Upper lobe of left lung (tissue), 6 donors: ENCODE measurements at places on chromosomes 12 and 14. TPM values are rescaled to one million over a fixed set of nuclear protein-coding genes. Genes with fewer than 3 reads are reported as not detected.
A peak's percentile ranks its signal among the peaks of the same experiment; 100 is the strongest.

- DNase-seq = no peak
Measured at GRCh38 chr12:91347481-91348214, 165.0 kb upstream of the DCN start.

The GDF3 gene
- total RNA-seq = not detected

DNA sequence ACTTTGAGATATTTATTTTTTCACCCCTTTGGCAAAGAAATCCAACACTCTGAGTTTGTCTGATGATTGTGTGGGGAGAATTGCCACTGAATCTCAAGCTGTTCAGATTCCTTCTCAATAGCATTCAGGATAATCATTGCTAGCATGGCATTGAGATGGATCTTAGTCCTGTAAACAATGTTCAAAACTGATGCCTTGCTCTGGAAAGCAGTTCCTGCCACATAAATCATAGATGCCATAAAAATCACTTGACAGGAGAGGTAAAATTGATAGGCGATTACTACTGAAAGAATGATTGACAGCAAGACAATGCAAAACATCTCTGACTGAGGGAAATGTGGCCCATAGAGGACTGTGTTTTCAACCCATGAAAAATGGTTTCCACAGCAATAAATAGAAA, 915.6 kb downstream of the TRHDE start:
- DNase-seq = no peak

GRCh38 chr12:76275511-76276093, 72.6 kb downstream of the BBS10 start:
- DNase-seq = no peak

DNA sequence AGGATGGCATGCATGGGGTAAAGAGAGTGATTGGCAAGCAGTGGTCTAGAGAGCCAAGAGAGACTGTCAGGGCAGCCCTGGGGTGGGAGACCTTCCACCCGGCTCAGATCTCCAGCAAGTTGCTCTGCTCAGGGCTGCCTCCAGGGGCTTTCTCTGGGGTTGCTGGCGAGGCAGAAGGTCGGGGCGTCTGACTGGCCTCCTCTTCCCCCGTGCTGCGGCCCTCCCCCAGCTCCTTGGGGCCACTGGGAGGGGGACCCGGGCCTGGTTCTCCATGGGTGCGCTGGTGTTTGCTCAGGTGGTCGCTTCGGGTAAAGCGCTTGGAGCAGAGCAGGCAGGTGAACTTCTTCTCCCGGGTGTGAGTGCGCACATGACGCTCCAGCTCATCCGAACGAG, 6.6 kb upstream of the AAAS start:
- no peak for DNase-seq

- DNase-seq = no peak
Measured at GRCh38 chr12:124032265-124032886, 59.4 kb downstream of the ZNF664 start.

DNA sequence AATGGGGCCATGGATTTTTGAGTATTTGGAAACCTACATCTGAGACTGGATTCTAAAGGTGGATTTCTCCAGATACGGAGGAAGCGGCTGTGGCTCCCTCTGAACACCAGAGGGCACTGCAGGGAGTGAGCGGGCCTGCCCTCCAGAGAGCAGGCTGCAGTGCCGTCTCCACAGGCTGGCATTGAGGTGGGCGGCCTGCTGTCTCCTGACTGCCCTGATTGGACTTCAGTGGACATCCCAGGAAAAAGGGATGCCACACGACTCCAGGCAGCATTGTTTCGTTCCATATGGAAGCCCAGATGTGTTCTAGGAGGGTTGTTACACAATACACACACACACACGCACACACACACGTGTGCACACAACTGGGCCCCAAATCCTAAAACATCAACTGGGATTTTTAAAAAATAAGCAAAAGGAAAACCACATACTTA, 20.9 kb upstream of the ANO2 start:
- peak; percentile 41 for DNase-seq

The OR4E2 gene
- total RNA-seq = not detected

DNA sequence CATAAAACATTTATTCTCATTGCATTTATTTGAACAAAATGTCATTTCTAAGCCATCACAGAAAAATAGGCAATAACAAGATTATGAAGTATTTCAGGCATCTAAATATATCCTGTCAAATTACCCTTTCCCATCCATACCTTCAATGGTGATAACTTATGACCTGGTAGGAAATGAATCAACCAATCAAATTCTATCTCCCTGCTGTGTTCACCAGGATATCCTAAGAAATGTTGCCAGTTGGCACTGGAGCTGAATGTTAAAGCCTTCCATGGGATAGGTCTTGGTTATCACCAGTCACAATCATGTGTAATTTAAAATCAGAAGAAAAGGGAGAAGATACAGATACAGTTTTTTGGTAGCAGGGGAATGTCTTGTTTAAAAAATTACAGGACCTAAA, 23.7 kb downstream of the BMP4 start:
- DNase-seq = no peak

The MTRFR gene
- total RNA-seq = 9.4 TPM

- no peak for DNase-seq
Measured at GRCh38 chr12:1562813-1563407, 31.5 kb downstream of the FBXL14 start.

DNA sequence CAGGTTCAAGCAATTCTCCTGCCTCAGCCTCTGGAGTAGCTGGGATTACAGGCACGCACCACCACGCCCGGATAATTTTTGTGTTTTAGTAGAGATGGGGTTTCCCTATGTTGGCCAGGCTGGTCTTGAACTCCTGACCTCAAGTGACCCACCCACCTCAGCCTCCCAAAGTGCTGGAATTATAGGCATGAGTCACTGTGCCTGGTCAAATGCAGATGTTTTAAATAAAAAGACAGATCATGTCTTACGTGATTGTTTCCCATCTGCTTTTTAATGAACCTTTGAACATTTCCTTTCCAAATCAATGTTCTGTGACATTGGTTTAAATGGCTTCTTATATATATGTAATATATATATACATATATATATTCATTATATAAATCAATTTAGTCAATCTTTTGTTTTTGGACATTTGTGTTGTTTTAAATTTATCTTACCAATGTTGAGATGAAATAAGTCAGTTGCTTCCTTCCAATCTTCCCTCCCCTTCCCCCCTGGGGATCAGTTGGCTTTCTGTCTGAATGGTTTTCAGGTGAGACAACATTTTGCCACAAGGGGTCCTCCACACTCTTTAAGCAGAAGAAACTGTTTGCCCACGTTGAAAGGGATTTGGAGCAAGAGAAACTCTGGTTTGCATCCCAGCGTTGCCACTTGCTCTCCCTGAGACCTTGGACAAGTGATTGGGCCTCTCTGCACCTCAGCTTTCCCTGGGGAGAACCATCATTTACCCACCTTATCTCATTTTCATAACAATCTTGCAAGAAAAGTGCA, 47.6 kb upstream of the RBM19 start:
- DNase-seq = no peak

DNA sequence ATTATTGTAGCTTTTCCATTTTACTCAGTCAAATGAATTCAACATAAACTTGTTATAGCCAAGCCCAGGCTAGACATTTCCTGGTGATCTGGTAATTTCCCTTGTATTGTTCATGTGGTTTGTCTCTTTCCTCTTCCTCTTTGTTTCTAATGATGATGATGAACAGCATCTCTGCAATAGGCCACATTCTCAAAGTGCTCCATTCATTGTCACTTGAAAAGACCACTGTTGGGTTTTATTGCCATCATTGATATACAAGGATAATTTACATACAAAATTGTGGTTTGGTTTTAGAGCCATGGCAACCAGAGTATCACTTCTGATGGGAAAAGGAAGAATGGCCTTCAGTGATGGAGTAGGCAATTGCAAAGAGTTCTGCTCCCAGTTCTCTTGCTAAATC, 379.3 kb downstream of the RGS6 start:
- DNase-seq = no peak

The KRT85 gene
- total RNA-seq = not detected

- no peak for DNase-seq
Measured at GRCh38 chr14:22500954-22501726, 87.9 kb downstream of the DAD1 start.

The AKAP5 gene
- 1.3 TPM for total RNA-seq

The TAS2R13 gene
- total RNA-seq = 0.61 TPM

DNA sequence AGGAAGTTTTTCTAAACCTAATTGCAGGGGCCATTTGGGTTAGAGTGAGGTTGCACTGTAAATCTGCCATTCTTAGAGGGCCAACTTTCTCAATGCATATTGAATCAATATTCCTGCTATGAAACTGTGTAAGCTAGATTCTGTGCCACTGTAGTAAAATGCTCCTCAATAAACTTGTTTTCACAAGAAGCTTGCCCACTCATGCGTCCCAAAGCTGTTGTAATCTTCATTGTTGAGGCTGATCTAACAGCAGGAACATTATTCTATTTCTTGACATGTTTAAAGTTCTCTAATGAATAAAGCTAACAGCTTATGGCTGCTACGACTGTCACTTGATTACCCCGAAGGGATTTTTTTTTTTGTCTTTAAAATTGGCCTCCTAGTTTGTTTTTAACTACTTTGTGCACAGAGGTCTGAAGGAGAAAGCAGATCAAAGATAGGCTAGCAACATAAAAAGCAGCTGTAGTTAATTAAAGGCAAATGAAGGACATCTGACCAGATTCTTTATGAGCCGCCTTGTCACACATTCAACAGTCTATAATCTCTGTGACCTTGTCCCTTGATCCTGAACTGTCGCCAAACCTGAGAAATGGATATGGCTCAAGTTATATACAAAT, 243.7 kb downstream of the PAX9 start:
- DNase-seq = no peak

GRCh38 chr14:100674897-100675619, 51.6 kb upstream of the DLK1 start:
- DNase-seq = no peak

- DNase-seq = no peak
Measured at GRCh38 chr14:79709573-79709972, 501.7 kb downstream of the DIO2 start.

GRCh38 chr12:64077922-64078321, 144.2 kb downstream of the KICS2 start:
- DNase-seq = no peak

GRCh38 chr12:92188517-92189188, 43.0 kb upstream of the BTG1 start:
- DNase-seq = no peak

DNA sequence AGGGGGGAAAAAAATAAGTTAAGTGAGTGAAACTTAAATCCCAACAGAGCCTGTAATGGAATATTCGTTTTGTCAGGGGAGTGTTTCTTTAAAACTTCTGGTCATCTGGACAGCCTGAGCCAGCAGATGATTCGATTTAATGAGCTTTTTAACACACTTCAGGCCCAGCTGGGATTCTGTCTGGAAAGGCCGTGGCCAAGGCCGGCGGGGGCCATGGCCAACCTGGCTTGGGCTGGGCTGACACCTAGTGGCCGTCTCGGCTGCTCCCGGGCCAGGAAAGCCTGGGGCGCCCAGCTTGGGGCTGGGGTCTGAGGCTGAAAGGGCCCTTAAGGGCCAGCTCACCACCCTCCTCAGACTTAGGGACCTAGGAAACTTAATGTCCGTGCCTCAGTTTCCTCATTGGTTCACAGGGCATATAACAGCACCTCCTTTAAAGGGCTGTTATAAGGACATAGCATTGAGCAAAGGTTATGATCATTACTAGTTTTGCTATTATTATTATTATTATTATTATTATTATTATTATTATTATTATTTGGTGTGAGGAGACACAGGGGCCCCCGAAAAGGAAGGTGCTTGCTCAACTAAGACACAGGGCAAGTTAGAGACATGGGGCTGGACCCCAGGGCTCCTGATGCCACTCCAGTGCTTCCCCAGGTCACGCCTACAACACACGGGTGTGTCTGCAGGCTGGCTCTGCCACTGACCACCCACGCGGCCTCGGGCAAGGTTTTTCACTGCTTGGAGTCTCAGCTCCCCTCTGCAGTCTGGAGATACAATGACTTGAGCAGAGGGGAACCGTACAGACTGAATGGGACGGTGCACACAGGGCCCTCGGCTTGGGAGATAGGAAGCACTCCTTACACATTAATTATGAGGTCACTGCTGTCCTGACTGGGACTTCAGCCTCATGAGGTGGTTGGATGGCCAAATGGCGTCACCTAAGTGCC, 84.0 kb downstream of the SYNE3 start:
- DNase-seq = no peak

- no peak for DNase-seq
Measured at GRCh38 chr12:57737467-57738460, 778 bp downstream of the AGAP2 start.

GRCh38 chr12:124745891-124746570, 117.6 kb downstream of the SCARB1 start:
- peak; percentile 91 for DNase-seq

The ASB8 gene
- total RNA-seq = 36.5 TPM

- DNase-seq = no peak
Measured at GRCh38 chr12:88241862-88242570, 99.9 kb downstream of the TMTC3 start.

DNA sequence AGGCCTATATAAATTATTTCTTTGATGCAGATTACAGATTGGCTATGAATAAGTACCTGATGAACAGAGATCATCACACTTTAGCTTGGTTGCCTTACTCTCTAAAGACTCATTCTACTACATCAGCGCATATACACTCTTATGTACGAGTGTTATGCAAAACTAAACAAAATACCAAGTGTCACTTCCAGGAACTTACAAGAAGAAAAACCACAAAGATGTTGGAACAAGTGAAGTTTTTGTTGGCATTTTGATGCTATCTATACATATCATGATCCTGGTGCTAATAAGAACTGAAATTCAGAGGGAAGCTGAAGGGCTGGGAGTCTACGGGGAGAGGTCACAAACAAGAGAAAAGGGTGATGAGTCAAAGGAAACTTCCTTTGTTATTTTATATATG, 47.9 kb upstream of the CERS5 start:
- DNase-seq = no peak

DNA sequence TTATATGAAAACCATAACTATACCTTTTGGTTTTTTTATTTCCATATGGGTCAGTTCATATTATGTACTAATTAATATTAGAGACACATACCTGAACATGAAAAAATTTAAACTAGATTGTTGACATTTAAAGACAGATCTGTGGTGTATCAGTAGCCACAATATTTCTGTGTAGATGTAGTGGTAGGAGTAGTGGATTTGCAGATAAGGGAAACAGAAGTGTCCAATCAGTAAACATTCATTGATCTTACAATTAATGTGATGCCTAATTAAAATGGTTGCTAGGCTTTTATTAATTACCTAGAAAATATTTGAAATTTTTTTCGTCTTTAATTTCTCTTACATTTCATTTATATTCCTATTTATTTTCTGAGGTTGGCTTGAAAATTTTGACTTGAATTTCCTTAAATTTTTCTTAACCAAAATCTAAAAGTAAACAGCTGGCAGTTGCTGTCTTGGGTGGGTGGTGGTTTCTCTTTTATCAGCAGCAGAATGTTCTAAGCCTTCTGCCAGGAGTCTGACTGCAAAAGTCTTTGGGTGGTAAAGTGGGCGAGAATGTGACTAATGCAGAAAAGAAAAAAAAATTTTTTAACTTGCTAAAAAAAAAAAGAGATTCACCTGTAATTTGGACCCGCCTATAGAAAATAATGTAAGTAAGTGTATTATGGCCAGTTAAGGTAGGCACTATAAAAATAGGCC, 2.4 kb downstream of the FGFR1OP2 start:
- no peak for DNase-seq
